Omental fat pad (tissue), 4 donors: ENCODE measurements at places on chromosomes 11 and 22.

GRCh38 chr11:119673759-119674336 lies 55.2 kb downstream of the NECTIN1 start:
- no peak for DNase-seq

- no peak for DNase-seq
Observed at GRCh38 chr11:12728417-12728816, 54.2 kb downstream of the TEAD1 start.

GRCh38 chr11:129840236-129840635 lies 24.6 kb downstream of the TMEM45B start:
- no peak for DNase-seq

DNA sequence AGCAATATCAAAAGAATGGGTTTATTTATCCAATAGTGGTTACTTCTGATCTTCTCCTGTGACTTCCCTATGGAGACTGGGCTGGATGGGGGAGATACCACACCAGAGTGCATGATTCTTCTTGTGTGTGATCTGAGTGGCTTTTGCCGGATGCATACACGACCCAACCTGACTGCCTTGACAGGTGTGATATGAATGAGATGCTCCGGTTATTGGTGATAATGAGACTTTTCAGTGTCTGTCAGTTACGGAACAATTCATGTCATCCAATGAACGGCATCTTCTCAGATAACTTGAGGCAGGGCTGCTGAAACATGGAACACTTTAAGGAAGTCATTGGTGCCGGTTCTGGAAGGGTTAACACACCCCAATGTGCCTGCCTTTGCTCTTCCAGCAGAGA lies 17.7 kb downstream of the FJX1 start:
- DNase-seq, result no peak

- DNase-seq, result no peak
Observed at GRCh38 chr22:25156736-25157135, 42.9 kb upstream of the CRYBB3 start.

- DNase-seq, result no peak
Observed at GRCh38 chr11:57453543-57454177, 6.7 kb upstream of the RTN4RL2 start.

DNA sequence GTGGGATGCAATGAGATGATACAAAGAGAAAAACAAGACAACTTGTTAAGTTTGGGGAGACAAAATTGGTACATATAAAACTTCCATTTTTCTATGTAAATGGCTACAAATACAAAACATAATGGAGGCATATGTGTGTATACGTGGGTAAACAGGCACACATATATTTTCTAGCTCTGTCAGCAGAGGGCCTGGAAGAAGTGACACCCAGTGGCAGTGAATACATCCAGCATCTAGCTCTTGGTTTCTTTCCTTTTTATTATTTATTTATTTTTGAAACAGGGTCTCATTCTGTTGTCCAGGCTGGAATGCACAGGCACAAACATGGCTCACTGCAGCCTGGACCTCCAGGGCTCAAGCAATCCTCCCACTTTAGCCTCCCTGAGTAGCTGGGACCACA lies 5.0 kb upstream of the RASL10A start:
- DNase-seq, result no peak

- DNase-seq, result no peak
Observed at GRCh38 chr22:31122196-31122531, 602 bp upstream of the INPP5J start.

- DNase-seq, result no peak
Observed at GRCh38 chr22:41885516-41885915, 29.4 kb downstream of the SHISA8 start.

DNA sequence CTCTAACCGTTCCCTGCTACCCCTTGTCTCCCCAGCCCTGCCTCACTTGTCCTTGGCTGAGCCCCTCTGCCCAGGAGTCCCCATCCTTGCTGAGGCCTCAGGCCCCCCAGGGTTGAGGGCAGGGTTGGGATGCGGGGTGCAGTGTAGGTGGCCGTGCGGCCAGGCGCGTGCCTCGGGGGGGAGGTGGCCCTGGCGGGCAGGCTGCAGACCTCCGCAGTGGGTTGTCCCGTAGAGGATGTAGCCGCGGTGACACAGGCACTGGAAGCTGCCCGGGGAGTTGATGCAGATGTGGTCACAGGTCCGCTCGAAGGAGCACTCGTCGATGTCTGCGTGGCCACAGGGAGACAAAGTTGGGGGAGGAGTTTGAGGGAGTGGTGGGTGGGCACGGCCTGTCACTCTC lies 41.9 kb upstream of the TTLL12 start:
- DNase-seq, result no peak

- no peak for DNase-seq
Observed at GRCh38 chr11:121467965-121468364, 15.2 kb upstream of the SORL1-AS1 start.

DNA sequence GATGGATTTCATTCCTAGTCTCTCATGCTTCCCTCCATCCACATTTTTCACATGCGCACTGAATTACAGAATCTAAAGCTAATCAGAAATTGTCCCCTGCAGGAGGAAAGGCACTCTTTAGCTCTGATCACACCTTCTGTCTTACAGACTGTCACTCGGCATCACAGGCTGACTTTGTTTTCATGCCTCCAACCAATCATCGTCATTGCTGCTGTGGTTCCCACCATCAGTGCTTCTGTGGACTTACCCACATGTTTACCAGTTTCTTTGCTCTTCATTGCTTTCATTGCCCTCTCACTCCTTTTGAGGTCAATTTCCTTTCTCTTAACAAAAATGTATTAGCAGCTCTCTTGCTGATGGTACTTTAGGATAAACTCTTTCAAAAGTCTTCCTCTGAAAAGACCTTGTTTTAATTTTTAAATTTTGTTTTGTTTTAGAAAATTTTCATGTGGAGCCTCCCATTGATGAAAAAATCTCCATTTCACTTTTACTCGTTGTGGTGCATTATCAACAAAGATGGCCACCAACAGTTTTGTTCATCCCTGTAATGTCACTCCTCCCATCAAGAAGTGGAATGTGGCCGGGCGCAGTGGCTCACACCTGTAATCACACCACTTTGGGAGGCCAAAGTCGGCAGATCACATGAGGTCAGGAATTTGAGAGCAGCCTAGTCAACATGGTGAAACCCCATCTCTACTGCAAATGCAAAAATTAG lies 20.2 kb upstream of the TREH start:
- DNase-seq, result no peak

DNA sequence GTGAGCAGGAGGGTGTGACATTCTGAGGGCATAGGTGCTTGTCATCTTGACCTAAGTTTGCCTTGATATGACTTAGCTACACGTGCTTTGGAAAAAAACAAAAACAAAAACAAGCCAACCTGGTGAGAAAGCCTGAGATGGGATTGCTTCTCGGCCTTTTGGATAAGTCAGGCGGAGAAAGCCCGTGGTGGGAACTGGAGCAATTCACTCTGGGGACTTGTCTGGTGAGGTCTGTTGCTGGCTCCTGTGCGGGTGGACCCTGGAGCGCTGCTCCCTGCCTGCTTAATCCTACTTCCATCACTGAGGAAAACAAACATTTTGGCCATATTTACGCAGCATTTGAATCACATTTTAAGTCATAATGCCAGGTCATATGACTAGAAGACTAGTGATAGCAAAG lies 100.3 kb downstream of the SNX19 start:
- DNase-seq, result no peak

GRCh38 chr11:118046051-118046963 lies 30.6 kb upstream of the TMPRSS4 start:
- DNase-seq, result no peak

- no peak for DNase-seq
Observed at GRCh38 chr11:64400667-64401066, 41.7 kb downstream of the RPS6KA4 start.

GRCh38 chr11:120332822-120333716 lies 3.1 kb upstream of the ARHGEF12 start:
- no peak for DNase-seq

DNA sequence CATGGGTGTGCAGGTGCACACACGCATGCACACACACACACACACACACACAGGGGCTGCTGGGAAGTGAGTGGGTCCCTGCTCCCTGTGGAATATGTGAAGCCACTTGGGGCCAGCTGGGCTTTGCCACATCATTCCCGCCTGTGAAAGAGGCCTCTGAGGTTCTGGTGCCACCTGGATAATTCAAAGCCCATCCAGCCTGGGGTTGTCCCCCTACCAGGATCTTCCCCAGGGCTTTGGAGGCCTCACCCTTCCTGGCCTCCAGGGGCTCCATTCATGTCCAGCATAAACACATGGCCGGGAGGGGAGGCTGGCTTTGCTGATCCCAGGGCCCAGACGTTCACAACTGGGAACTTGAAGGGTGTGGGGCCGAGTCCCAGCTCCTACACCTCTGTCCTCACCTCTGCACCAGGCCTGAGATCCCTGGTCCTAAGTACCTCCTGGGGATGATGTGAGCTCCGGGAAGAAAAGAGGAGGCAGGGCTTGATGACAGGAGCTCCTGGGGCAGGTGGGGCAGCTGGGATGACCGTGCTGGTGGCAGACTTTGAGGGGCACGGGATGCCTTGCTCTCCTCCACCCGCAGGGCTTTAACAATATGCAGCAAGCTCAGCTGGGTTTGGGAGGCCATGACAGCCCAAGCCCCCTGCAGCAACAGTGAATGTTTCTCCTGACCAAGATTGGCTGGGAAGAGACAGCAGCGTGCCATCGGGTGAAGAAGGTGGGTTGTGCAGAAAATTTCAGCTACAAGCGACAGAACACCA lies 14.2 kb downstream of the LINC01488 start:
- no peak for DNase-seq

- DNase-seq, result no peak
Observed at GRCh38 chr11:126039485-126040271, 23.0 kb downstream of the CDON start.

DNA sequence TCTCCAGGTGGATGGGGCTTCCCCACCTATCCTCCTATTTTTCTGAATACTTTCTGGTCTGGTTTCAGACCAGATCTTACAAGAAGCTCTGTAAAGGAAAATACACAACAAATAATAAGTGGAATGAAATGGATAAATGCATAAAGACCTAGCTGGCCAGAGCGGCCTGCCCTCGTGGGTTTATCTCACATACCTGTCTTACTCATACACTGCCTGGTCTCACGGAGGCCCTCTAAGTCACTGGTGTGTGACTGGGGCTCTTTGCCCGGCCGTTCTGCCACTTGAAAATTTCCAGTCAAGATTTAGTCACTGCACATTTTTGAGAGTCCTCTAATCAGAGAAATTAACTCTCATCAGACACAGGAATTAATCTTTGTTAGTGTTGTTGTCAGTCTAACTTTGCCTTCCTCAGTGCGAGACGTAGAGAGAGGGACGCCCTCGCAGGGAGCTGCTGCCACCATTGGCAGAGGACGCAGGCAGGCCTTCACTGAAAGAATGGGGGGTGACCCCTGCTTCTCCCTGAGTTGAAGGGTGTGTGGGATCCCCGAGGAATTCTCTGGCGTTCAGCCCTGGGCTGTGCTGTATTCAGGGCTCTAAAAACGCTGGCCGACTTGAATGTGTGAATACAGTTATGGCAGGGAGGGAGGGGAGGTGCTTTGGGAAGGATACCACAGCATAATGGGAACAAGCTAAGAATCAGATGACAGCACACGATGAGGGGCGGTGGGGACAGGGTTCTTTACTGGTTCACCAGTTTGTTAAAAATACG lies 46.3 kb upstream of the CADM1 start:
- no peak for DNase-seq

- DNase-seq, result no peak
Observed at GRCh38 chr11:93623920-93624319, 37.6 kb upstream of the CEP295 start.

DNA sequence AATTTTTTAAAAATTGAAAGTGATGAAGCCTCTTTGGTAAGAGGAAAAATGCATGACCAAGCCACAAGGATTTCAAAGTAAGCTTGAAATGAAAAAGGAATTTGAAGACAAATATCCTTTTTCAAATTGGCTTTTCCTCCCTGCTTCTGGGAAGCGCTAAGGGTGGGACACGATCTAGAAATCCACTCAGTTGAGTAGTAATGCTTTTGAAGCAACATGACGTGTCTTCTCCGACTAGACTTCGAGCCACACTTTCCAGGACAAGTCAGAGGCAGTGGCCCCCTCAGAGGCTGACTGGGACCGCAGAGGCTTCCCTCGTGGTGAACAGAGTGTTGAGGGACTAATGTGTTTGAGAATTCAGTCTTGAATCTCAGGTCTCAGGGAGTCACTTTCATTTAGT lies 39.8 kb downstream of the KREMEN1 start:
- DNase-seq, result no peak

DNA sequence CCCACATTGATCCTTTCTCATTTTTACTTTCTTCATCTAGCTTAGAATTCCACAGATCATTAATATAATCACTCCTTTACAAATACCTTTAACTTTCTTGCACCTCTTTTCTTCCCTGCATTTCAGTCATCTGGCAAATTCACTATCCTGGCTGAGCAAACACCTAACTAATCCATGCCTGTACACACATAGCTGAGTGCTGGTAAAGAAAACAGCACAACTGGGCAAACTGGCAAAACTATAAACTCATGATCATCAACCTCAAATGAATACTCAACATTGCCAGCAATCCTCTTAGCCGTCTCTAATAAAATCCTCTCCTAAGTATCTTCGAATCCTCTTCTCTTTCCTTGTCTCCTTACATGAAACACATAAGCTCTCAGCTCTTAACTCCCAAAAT lies 52.4 kb downstream of the PICALM start:
- no peak for DNase-seq

GRCh38 chr22:39135092-39135896 lies 17.2 kb downstream of the CBX7 start:
- DNase-seq, result no peak

DNA sequence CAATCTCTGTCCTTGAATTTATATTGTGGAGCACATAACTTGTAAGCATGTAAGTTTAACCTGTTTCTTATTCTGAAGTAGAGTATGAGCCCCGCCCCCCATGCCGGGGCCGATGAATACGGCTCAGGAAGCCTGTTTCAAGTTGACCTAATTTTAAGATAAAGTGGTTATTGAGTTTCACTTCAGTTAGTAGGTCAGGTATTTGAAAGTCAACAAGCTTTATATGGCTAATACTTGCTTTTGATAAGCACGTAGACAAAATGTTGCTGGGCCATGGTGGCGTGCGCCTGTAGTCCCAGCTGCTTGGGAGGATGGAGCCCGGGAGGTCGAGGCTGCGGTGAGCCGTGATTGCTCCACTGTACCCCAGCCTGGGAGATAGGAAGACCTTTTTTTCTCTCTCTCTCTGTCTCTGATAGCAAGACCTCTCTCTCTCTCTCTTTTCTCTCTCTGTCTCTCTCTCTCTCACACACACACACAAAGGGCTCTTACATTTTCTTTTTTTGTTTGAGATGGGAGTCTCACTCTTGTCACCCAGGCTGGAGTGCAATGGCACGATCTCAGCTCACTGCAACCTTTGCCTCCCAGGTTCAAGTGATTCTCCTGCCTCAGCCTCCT lies 14.4 kb downstream of the YWHAH start:
- no peak for DNase-seq

DNA sequence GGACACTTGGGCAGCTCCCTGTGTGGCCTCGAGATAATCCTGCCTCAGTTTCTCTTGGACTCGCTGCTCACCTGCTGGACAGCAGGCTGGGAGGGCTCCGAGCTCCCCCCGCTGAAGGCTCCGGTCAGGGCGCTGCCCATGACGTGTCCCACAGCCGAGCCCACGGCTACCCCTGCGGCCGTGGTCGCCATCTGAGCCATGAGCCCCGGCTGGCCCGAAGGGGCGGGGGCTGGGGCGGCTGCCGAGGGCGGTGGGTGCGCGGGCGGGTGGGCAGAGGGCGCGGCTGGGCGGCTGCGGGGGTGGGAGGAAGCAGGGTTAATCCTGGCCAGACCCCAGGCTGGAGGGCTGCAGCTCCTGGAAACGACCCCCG lies 484 bp downstream of the CHCHD10 start:
- no peak for DNase-seq
